Stimulated activated CD4-positive, alpha-beta T cell treated with anti-CD3 and anti-CD28 coated beads, TNF-alpha, amount 100 ng/mL, for 24 hours (primary cell): ENCODE measurements at places on chromosomes 3 and 15.

- no peak for DNase-seq
These were observed 25.6 kb upstream of the GPR171 start for GRCh38 chr3:151228666-151229040.

- DNase-seq: no peak
These were observed 73.1 kb upstream of the FEZF2 start for GRCh38 chr3:62446337-62446940.

GRCh38 chr3:60427109-60427508, 824.1 kb downstream of the FHIT start:
- no peak for DNase-seq

- no peak for DNase-seq
These were observed 710 bp downstream of the ABHD10 start for GRCh38 chr3:111979434-111980038.
